H1 (cell line): ENCODE measurements at places on chromosomes 11 and 22. TPM values are rescaled to one million over a fixed set of nuclear protein-coding genes. Genes with fewer than 3 reads are reported as not detected.

Gene FAM181B
- 0.37 and 0.42 TPM in 2 replicates for total RNA-seq

Gene HSPB2
- 0.32 and 1.0 TPM in 2 replicates for total RNA-seq

Gene INPP5J
- total RNA-seq = 6.0 and 6.4 TPM in 2 replicates

Gene CTSF
- 0.36 and 0.58 TPM in 2 replicates for total RNA-seq

Gene OR52N4
- not detected in 2 replicates for total RNA-seq

Gene NCF4
- not detected in 2 replicates for total RNA-seq

Gene USH1C
- total RNA-seq = 1.3 and 2.4 TPM in 2 replicates

Gene CREBZF
- 44.2 and 44.9 TPM in 2 replicates for total RNA-seq

Gene CBX6
- 27.5 and 28.2 TPM in 2 replicates for total RNA-seq

Gene SLC25A18
- total RNA-seq = 2.2 and 2.8 TPM in 2 replicates

Gene OR4P4
- total RNA-seq = not detected in 2 replicates

Gene PARVG
- 0.37 and 0.50 TPM in 2 replicates for total RNA-seq

Gene SNX32
- 1.1 and 2.2 TPM in 2 replicates for total RNA-seq

Gene YPEL1
- 6.7 and 7.6 TPM in 2 replicates for total RNA-seq

Gene ST14
- 22.4 and 25.7 TPM in 2 replicates for total RNA-seq

Gene PTPRJ
- 21.6 and 22.6 TPM in 2 replicates for total RNA-seq

Gene LSP1
- total RNA-seq = not detected in 2 replicates

Gene CCDC188
- not detected in 2 replicates for total RNA-seq

Gene TRIM49
- total RNA-seq = not detected in 2 replicates

Gene GAB4
- total RNA-seq = 0.17 and 0.94 TPM in 2 replicates

Gene STK33
- total RNA-seq = 16.0 and 25.1 TPM in 2 replicates

Gene BDNF
- total RNA-seq = 5.4 and 6.0 TPM in 2 replicates

Gene IGLL1
- total RNA-seq = not detected in 2 replicates

Gene PDE2A
- 3.4 and 5.0 TPM in 2 replicates for total RNA-seq

Gene TMEM121B
- 6.7 and 6.9 TPM in 2 replicates for total RNA-seq

Gene SESN3
- 29.8 and 31.1 TPM in 2 replicates for total RNA-seq

Gene DAGLA
- 6.4 and 6.6 TPM in 2 replicates for total RNA-seq

Gene LGALS12
- total RNA-seq = 1.3 and 1.6 TPM in 2 replicates

Gene ROBO4
- total RNA-seq = not detected in 2 replicates

Gene WEE1
- total RNA-seq = 115 and 120 TPM in 2 replicates

Gene KCNQ1
- 2.0 and 2.4 TPM in 2 replicates for total RNA-seq

Gene CRYAB
- 2.0 and 4.0 TPM in 2 replicates for total RNA-seq
